H54 (cell line): ENCODE measurements at places on chromosomes 16 and 17.

DNA sequence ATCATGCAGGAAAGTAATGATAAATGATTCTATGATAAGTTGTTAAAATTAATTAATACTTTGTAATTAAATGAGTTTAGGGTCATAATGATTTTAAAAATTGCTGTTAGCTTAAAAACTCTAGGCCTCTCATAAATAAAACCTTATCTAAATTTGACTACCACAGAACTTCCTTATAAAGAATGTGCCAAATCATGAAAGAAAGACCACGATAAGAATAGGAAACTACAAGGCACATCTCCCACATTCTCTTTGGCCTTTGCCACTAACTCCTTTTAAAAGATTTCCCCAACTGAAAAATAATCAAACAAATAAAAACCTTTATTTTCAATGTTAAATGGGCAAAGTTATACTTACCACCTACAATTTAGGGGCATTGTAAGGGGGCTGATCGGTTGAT, 164.6 kb upstream of the C17orf78 start:
- DNase-seq, result no peak

GRCh38 chr16:7703672-7704071, 371.0 kb downstream of the RBFOX1 start:
- no peak for DNase-seq

GRCh38 chr16:74771656-74772315, 2.8 kb downstream of the FA2H start:
- DNase-seq, result no peak

- DNase-seq, result no peak
These were observed 105.5 kb downstream of the TNFRSF13B start for GRCh38 chr17:16866436-16866835.

DNA sequence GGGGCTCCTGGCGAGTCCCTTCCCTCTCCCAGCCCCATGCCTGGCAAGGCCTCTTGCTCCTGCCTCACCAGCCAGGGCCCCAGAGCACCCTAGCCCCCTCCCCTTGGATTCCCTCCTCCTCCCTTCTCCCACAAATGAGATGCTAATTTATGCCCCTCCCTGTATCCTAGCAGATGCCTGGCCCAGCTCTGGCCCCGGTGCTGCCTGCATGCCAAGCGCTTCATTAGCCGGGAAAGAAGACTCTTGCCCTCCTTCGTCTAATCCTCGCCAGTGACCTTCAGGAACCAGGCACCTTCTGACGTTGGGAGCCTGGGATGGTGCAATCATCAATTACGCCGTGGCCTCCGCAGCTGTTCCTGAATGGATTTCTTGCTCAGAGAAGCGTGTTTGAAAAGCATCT, 127.8 kb downstream of the SDK2 start:
- DNase-seq, result no peak

DNA sequence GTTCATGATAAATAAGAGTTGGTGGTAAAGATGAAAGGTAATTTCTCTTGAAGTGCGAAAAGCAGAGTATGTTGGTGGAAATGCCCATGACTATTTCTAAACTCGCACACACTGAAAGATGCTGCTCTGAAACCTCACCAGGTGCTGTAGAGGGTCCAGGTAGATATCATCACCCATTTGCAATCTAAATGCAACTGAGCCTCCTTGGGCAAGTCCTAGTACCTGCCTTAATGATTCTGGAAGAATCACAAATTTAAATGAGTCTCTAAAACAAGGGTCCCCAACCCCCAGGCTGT, 5.9 kb upstream of the MMD start:
- no peak for DNase-seq

DNA sequence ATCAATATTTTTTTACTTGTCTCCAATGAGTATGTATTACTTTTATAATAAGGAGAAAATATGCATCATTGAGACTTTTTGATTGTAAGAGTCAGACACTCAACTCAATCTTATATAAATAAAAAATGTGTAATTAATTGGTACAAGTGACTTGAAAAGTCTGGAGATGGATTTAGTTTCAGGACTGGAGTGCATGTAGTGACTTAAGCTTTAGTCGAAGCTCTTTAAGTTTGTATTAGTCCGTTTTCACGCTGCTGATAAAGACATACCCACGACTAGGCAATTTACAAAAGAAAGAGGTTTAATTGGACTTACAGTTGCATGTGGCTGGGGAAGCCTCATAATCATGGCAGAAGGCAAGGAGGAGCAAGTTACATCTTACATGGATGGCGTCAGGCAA, 60.7 kb upstream of the NKD1 start:
- no peak for DNase-seq

DNA sequence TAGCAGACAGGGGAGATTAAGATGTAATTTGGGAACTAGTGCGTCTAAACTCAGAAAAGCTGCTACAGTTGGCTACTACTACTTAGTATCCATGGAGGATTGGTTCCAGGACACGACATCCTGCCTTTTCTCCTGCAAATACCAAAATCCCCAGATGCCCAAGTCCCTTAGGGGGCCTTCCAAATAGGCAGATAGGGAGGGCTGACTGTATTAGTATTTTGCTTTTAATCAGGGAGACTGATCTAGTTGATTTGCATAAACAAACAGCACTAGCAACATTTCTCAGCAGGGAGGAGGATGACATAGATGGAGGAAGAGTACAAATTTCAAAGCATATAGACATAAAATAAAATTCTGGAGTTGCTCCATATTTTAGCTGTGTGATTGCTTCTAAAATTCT, 621.6 kb upstream of the GOT2 start:
- DNase-seq, result no peak

DNA sequence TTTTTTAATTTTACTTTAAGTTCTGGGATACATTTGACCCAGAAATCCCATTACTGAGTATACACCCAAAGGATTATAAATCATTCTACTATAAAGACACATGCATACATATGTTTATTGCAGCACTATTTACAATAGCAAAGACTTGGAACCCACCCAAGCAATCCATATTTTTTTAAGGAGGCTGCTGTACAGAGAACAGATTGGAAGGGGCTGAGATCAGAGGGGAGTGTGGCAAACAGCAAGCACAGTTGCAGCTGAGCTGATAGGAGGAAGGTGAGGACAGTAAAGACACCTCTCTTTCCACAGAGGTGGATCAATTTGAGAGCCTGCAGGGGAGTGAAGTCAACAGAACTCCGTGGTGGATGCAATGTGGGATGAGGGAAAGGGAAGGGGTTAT, 10.2 kb upstream of the TMEM238L start:
- DNase-seq, result no peak

DNA sequence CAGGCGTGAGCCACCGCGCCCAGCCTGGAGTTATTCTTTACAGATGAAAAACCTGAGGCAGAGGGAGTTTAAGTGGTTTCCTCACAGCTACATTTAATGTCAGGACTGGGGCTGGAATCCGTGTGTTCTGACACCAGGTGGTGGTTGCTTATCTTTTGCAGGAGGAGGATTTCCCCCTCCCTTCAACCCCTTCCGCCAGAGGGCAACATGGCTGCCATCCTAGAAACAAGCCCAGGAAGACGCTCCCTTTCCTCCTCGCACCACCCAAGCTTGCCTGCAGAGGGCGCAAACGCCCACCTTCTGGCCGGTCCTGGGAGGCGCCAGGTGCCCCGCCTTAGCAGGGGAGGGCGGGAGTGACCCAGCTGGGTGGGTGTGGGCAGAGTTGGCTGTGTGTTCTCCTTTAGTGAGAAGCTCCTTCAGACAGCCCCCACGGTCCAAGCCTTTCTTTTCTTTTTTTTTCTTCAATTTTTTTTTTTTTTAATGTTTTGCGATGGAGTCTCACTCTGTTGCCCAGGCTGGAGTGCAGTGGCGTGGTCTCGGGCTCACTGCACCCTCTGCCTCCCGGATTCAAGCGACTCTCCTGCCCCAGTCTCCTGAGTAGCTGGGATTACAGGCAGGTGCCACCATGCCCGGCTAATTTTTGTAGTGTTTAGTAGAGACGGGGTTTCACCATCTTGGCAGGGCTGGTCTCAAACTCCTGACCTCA, 9.9 kb upstream of the RAP1GAP2 start:
- peak; percentile 90 for DNase-seq

DNA sequence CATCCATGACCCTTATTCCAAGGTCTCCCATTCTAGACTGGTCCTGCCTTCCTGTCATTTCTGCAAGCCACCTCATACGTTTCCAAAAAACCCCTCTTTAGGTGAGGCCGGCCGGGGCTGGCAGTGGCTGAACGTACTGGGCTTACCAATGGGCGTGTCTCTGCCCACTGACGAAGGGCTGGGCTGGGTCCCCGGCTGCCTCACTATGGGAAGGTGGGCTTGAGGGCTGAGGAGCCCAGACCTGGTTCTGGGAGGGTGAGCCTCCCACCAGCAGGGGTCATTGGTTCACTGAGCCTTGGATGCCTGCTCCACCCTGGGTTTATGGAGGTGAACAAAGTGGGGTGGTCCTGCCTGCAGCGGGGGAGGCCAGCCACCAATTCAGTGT, 19.9 kb downstream of the KDM8 start:
- no peak for DNase-seq

- peak; percentile 98 for DNase-seq
These were observed at the start of gene OSBPL7 for GRCh38 chr17:47821424-47822391. Gene OSBPL7 (minus strand): TSS chr17:47821794. CDS start chr17:47820278, 1,516 bp downstream.

DNA sequence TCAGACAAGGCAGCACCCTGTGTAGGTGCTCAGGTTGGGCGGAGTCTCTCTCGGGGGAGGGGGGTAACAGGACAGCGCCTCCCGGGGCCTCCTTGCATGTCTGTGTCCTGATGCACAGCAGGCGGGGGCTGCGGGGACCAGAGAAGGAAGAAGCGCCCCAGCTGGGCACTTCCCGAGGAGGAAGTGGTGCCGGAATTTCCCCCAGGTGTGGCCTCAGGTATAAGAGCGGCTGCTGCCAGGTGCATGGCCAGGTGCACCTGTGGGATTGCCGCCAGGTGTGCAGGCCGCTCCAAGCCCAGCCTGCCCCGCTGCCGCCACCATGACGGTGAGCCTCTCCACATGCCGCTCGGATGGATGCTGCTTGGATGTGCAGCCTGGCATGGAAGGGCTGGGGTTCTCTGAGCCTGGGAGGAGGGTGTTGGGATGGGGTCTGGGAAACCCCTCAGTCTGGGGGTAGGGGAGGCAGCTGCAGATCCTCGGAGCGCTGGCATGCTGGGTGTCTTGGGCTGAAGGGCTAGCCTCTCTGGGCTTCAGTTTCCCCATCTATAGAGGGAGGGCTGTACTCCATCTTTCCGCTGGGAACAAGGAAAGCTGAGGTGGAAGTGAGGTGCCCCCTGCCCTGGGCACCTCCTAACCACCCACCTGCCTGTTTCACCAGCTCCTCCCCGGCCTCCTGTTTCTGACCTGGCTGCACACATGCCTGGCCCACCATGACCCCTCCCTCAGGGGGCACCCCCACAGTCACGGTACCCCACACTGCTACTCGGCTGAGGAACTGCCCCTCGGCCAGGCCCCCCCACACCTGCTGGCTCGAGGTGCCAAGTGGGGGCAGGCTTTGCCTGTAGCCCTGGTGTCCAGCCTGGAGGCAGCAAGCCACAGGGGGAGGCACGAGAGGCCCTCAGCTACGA, at the start of gene IL17C:
Gene IL17C, plus strand, starts transcription at position 250 of the 908 bp plus-strand sequence. Its CDS starts 70 bp downstream, at position 320.
- no peak for DNase-seq

- no peak for DNase-seq
These were observed 1.2 kb downstream of the PDP2 start for GRCh38 chr16:66881560-66881959.

DNA sequence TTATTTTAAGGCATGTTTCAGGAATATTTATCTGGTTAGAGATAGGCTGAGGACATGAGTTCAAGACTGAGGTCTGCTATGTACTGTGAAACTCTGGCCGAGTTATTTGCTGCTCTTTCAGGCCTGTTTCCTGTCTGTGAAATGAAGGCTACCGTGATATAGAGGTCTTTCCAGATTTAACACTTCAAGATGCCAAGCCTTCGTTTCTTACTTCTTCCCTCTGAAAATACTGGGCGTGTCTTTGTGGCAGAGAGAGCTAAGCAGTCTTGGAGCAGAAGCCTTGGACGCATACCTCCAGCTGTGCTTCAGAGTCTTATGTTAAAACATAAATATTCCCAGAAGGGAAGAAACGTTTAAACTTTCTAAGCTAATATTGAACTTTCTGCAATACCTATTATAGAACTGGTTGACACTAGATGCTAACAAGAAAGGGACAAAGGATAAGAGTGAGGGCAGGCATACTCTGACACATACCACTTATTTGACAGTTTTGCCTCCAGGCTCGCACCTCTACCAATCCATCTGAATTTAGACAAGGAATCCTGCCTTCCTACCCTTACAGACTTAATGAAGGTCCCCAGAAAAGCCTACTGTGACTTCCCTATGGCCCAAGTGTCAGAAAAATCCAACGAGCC, 17.5 kb downstream of the WIPI1 start:
- DNase-seq, result no peak

- DNase-seq, result no peak
These were observed 4.3 kb downstream of the TAT start for GRCh38 chr16:71572497-71573116.
